NCI-H1105 treated with DMSO at 0.1 percent for 48 hours (cell line): ENCODE measurements at places on chromosomes 5 and 9.

DNA sequence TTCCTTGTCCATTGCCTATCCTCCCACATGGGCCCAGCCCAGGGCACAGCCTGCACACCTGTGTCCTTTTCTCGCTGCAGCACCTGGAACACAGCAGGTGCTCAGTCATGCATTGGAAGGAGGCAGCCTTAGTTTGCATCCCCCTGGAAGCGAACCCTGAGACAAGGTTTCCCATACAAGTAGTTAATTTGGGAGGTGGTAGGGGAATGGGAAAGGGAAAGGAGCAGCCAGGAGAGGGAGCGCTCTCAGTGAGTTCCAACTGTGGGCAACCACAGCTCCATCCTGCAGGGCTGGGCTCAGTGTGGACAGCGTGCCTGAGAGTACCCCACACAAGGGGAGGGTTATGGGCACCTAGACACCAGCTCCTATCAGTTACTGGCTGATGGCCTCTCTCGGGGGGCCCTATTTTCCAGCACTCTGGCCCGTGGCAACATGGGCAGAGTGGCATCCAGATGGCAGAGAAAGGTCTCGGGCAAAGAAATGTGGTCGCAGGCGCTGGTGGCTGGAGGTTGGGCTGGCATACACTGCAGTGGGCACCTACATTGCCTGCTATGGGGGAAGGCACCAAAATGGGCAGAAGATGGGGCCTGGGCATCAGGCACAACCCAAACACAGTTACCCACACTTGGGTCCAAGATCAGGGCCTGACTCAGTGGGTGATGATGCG lies 50.1 kb downstream of the TSPAN17 start:
- DNase-seq: no peak

DNA sequence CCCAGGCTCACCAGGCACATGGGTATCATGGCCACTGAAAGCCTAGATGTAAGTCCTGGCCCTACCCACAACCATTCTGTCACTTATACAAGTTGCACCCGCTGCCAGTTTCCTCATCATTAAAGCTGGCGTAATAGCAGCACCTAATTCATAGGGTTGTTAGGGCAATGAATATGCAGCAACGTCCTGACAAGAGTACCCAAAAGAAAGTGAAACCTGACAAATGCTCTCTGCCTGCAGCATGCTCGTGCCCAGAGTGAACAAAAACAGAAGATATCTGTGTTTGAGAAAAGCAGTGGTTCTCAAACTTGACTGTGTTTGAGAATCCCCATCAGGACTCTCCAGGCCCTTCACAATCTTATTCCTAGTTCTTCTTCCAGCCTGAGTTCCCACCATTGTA lies 632.4 kb downstream of the SEMA5A start:
- no peak for DNase-seq

DNA sequence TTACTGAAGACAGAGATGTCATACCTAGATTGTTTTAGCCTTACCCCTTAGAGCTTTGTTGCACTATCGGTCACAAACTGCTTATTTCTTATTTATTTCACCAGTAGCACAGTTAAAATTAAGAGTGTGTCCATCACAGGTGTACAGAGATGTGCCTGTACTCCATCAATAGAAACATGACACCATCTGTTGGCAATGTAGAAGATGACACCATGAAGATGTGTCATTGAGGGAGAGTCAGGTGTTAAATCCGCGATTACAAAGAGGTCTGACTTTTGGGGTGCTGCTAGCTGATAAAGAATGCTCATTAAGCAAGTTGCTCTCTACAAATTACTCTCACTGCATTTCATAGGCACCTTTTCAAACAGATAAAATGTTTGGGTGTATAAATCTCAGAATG lies 164.4 kb downstream of the SMARCA2 start:
- DNase-seq: no peak

- no peak for DNase-seq
Observed at GRCh38 chr5:10329820-10330481, 22.2 kb upstream of the CMBL start.

GRCh38 chr5:25974451-25974850 lies 1063.9 kb downstream of the CDH9 start:
- no peak for DNase-seq

DNA sequence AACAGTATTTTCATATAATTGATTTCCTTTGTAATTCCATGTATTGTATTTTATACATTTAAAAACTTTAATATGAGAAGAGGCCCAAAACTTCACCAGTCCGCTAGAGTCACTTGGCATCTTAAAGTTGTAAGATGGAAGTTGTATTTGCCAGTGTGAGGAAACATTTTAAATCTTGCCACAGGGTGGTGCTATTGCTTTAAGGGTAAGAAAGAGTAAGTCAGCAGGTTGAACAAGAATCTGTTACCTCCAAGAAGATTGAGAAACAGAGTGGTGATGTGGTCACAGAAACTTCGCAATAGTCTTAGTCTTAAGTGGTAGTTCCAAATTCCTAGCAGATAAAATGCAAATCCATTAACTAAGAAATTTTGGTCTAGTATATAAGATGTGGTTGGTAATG lies 39.8 kb upstream of the RANBP6 start:
- peak; percentile 76 for DNase-seq

DNA sequence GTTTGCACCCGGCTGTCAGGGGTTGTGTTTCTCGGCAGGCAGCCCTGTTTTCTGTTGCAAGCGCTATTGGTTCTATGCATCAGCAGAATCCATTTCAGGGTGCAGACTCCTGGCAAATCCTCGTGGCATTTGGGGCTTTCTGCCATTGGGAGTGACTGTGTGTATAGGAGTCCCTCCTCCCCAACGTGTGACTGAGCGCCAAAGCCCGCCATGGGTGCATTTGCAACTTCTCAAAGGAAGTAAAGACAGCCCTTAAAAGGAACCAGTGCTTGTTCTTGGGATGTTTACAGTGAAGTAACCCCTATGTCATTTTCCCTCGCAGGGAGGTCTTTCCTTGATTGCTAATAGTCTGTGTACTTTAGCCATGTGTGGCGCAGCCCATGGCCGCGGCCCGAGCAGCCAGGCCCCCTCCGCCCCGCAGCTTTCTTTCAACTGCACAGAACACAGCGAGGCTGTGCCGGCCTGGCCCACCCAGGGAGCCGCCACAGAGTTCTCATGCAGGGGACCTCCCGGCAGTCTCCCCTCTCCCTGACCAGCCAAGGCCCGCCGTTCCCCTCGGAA lies 175.6 kb downstream of the HSD17B3 start:
- no peak for DNase-seq

DNA sequence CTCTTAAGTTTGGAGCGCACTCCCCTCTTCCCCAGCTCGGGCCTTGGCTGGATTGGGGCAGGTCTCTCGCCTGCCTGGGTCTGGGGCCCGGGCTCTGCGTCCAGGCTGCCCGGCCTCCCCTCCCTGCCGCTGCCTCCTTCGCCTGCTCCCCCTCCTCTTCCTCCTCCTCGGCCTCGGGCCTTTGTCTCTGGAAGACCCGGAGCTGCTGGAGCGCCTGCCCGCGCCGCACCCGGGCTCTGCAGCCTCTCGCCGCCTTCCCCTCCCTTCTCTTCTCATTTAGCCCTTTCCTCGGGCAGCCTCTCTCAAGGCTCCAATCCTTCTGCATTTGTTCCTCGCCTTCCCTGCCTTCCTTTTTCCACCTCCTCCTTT lies 218.5 kb downstream of the C9orf50 start:
- no peak for DNase-seq

GRCh38 chr5:146671561-146672295 lies 155.7 kb upstream of the GPR151 start:
- no peak for DNase-seq

- no peak for DNase-seq
Observed at GRCh38 chr9:121782514-121783110, 131.2 kb downstream of the DAB2IP start.

DNA sequence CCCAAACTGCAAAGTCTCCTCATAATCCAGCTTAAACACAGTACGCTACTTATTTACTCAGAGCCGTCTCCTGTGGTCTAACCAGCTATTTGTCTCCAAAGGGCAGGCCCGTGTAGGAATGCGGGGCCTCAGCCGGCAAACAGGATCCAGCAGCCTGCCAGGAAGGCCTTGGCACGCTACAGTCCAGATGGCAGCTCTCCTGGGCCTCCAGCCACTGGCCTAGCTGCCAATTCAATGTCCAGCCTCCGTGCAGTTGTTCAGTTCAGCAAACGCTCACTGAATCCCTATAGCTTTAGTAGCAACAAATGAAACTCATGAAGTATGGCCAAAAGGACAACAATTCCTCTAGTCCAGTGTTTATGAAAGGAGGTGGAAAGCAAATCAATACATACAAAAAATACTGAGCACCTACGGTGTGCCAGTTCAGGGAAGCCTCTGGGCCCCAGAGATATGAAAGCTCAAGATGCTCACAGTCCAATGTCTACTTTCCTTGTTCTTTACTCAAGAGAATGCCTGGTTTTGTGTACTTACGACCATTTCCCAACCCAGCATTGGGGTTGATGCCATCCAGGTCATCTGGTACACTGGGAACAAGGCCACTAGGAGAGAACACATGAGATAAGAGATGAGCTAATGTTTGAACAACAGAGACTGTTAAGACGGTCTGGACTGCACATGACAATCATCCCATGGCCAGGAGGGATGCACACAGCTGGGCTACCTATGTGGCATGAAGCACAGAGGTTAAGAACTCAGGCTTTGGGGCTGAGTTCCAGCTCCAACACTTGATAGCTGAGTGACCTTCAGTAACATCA lies 8.3 kb downstream of the CDK5RAP2 start:
- DNase-seq: no peak

- no peak for DNase-seq
Observed at GRCh38 chr5:104385906-104386305, 823.3 kb upstream of the NUDT12 start.

- no peak for DNase-seq
Observed at GRCh38 chr5:74182603-74183002, 457.9 kb downstream of the ENC1 start.

DNA sequence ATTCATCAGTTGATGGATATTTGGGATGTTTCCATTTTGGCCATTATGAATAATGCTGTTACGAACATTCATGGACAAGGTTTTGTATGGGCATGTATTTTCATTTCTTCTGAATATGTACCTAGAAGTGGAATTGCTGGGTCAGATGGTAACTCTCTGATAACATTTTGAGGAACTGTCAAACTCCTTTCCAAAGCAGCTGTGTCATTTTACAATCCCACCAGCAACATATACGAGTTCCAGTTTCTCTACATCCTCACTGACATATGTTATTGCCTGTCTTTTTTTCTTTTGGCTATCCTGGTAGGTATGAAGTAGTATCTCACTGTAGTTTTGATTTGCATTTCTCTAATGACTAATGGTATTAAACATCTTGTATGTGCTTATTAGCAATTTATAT lies 86.7 kb downstream of the PRKACG start:
- no peak for DNase-seq

DNA sequence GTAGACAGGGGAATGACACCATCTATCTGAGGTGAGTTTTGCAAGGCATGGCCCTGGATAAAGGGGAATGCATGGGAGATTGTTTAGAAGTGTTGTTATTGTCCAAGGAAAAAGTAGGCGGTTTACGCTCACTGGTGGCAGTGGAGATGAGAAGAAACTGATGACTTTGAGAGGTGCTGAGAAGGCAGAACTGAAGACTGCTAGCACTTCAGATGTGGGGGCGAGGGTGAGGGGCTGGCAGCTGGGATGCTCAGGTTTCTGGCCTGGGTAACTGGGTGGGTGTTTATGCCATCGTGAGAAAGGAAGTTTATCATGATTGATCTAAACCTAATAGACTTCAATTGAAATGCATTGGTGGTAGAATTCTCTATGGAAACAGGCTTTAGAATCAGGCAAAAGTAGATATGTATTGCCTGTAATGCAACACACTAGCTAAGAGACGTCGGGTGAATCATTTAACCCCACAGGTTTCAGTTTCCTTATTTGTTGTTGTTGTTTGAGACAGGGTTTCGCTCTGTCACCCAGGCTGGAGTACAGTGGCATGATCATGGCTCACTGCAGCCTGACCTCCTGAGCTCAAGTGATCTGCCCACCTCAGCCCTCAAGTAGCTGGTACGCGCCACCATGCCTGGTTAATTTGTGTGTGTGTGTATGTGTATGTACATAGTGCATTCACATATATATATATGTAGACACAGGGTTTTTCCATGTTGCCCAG lies 123.5 kb downstream of the SLC24A2 start:
- no peak for DNase-seq

- no peak for DNase-seq
Observed at GRCh38 chr5:9401786-9402472, 143.9 kb downstream of the SEMA5A start.

GRCh38 chr5:6491919-6492290 lies 43.2 kb downstream of the UBE2QL1 start:
- DNase-seq: no peak

DNA sequence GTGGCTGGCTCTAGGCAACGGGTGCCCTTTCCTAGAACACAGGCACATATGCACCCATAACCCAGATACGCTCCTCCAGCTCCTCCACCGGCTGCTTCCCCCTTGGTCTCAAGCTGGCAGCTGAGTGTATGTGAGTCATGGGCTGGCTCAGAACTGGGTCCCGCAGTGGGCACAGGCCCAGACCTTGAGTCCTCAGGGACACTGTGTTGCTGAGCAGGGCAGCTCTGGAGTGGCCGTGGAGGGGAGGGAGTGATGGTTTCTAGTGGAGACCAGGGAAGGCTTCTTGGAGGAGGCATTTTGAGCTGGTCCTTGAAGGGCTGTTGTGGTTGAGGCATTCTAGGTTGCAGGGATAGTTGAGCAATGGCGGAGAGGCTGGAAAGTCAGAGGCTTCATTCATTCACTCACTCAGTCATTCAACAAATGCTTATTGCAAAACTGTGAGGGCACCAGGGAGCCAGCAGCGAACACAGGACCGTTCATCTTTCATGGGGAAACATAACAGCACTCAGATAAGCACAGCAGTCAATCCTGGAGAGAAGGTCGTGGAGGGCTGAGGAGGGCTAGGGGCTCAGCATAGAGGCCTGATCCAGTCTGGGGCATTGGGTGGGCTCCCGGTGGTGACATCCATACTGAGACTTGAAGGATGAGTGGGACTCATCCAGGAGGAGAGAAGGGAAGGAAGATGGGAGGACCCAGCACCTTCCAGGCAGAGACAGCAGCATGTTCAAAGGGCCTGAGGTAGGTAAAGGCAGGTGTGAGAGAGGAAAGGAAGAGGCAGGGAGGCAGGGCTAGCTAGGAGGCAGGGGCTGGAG lies 2.4 kb downstream of the BBLN start:
- DNase-seq: no peak

GRCh38 chr9:31702957-31703356 lies 681.5 kb upstream of the ACO1 start:
- DNase-seq: peak; percentile 16

DNA sequence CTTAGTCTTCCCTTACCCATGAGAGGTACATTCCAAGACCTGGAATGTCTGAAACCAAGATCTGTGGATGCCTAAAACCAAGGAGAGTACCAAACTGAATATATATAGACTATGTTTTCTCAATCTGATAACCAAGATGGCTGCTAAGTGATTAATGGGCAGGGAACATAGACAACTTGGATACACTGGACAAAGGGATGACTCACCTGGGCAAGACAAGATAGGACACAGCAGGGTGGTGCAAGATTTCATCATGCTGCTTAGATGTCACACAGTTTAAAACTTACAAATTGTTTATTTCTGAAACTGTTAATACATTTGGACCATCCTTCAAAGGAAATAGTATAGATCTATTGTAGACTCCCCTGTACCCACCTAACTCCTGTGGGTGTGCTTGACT lies 130.9 kb downstream of the HTR1A start:
- DNase-seq: no peak
